ENCODE measurements at places on chromosomes 16 and 17.

- DNase-seq, result no peak
These were observed 22.3 kb upstream of the G6PC1 start for GRCh38 chr17:42878123-42878880.

- no peak for DNase-seq
These were observed 1.8 kb upstream of the ANKRD11 start for GRCh38 chr16:89491974-89492687.

- DNase-seq, result no peak
These were observed 418.4 kb upstream of the PMFBP1 start for GRCh38 chr16:72590151-72590937.

DNA sequence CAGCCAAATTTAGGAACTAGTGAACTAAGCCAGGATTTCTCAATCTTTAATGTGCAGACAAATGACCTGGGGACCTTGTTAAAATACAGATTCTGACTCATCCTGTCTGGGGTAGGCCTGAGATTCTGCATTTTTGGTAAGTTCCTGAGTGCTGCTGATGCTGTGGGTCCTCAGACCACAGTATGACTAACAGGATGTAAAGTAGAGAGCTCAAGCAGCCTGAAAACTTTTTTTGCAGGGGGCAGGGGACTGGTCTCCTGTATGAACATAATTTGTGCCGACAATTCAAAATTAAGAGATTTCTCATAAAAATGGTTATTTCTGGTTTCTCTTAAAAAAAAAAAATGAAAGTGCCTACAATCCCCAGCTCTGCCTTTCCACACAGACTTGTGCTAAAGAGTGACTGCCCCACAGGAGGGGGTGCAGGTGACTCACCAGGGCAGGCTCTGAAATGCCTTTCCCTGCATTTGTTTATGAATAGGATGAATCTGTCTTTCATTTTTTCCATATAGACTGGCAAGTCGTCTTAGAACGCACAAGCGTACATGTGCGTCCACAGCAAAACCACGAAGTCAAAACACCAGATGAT, 271.5 kb downstream of the PHKB start:
- no peak for DNase-seq

GRCh38 chr16:15854906-15855703, 1.7 kb downstream of the MYH11 start:
- DNase-seq, result no peak

DNA sequence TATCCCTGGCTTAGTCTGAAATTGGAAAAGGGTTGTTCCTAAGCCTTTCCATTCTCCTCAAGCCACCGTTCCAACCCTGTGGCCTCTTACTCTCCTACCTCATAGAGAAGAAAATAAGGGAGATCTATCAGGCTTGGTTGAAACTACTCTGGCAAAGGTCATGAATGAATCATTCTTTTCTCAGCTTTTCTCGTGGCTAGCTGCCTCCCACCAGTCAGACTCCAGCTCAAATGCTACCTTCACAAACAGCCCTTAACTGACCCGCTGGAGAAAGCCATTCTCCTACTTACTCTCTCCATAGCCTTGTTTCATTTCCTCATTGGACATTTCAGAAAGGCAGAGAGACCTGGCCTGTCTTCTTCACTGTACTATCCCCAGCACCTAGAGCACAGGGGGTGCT, 8.9 kb downstream of the MYH10 start:
- DNase-seq, result no peak
